Activated CD4-positive, alpha-beta T cell treated with anti-CD3 and anti-CD28 coated beads, Interleukin-2, amount 10 ng/mL, durations not matched to agents 7 days and 5 days (primary cell): ENCODE measurements at places on chromosomes 1 and 21.

GRCh38 chr1:99133756-99134500 lies 129.3 kb upstream of the PLPPR5 start:
- no peak for DNase-seq
- no peak overlapping the region for H3K4me3 ChIP-seq
- H3K36me3 ChIP-seq, result no peaks in the 10 kb centered on the region
- H3K4me1 ChIP-seq, result no peaks in the 10 kb centered on the region

DNA sequence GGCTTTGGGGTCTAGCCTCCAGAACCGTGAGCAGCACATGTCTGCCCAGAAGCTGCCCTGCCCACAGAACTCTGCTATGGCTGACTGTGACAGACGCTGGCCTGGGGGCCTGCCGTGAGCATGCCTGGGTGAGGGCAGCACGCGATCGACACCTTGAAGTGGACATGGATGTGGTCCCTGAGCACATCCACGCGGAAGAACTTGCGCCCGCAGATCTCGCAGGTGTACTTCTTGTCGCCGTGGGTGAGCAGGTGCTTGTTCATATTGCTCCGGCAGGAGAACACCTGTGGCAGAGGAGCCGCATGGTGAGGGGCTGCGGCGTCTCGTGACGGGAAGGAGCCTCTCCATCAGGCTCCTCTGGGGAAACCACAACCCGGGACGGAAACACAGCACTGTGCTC lies 56.0 kb downstream of the PRDM15 start:
- H3K4me3 ChIP-seq, result no peak overlapping the region
- DNase-seq, result no peak
- H3K27ac ChIP-seq, result no peak overlapping the region
- no peaks in the 10 kb centered on the region for H3K27me3 ChIP-seq
- H3K4me1 ChIP-seq, result no peaks in the 10 kb centered on the region

DNA sequence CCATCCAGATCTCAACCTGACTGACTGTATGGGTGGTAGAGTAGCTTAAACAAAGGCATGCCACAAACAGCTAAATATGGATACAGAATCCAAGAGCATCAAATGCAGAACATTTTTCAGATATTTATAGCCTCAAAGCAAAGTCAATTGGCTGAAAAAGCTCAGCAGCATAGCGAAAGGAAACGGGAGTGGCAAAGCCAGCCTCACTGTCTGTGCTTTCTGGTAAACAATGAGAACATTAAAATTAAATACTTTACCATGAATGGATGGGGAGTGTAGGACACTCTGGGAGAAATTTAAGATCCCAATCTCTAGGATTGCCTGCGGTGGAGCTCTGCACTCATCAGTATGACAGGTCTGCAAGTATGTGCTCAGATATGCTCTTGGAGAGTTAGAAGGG lies 4.4 kb downstream of the RASAL2 start:
- H3K4me1 ChIP-seq, result peaks cover 5% of the 10 kb centered on the region
- no peak for DNase-seq
- H3K27me3 ChIP-seq, result peaks cover 32% of the 10 kb centered on the region
- no peak overlapping the region for H3K4me3 ChIP-seq
- no peak overlapping the region for H3K27ac ChIP-seq

DNA sequence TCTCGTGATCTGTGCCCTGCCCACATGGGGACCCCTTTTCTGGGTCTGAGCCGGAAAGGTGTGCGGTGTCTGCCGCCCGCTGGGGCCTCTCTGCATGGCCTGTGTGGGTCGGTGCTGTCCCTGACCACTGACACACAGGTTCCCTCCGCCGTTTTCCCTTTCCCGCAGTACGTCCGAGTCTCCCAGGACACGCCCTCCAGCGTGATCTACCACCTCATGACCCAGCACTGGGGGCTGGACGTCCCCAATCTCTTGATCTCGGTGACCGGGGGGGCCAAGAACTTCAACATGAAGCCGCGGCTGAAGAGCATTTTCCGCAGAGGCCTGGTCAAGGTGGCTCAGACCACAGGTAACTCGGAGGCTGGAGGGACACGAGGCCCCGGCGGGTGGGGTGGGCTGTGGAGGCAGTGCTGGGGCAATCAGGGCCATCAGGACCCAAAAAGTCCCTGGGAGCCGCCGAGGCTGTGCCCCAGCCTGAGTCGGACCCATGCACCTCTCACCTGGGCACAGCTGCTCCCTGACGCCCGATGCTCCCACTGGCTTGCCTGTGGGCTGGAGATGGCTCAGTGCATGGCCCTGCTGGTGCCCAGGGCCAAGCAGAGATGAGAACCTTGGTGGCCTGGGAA lies 13.3 kb downstream of the TRPM2 start:
- no peak for DNase-seq
- peaks cover 15% of the 10 kb centered on the region for H3K36me3 ChIP-seq
- H3K4me1 ChIP-seq, result no peaks in the 10 kb centered on the region
- no peak overlapping the region for H3K4me3 ChIP-seq
